ENCODE measurements at places on chromosomes 13 and 19.

GRCh38 chr13:90502153-90502552, 845.3 kb upstream of the MIR17HG start:
- no peak for DNase-seq

- no peak for DNase-seq
Observed at GRCh38 chr19:18708452-18709231, 25.2 kb downstream of the CRTC1 start.

DNA sequence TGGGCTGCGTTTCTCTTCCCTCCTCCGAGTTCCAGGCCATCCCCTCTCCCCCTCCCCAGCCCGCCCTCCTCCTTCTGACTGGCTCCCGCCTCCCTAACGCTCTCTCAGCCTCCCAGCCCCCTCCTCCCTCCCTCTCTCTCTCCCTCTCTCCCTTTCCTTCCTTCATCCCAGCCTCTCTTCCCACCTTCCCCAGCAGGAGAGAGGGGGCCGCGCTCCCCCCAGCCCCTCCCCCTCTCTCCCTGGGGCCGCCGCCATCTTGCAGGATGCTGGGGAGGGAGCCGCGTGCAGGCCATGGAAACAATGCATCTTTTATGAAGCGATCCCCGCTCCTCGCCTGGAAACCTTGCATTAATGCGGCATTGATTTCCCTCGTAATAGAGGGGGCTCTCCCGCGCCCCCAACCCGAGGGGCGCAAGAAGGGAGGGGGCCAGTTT, 42.6 kb upstream of the ADGRL1 start:
- DNase-seq: peak; percentile 13

DNA sequence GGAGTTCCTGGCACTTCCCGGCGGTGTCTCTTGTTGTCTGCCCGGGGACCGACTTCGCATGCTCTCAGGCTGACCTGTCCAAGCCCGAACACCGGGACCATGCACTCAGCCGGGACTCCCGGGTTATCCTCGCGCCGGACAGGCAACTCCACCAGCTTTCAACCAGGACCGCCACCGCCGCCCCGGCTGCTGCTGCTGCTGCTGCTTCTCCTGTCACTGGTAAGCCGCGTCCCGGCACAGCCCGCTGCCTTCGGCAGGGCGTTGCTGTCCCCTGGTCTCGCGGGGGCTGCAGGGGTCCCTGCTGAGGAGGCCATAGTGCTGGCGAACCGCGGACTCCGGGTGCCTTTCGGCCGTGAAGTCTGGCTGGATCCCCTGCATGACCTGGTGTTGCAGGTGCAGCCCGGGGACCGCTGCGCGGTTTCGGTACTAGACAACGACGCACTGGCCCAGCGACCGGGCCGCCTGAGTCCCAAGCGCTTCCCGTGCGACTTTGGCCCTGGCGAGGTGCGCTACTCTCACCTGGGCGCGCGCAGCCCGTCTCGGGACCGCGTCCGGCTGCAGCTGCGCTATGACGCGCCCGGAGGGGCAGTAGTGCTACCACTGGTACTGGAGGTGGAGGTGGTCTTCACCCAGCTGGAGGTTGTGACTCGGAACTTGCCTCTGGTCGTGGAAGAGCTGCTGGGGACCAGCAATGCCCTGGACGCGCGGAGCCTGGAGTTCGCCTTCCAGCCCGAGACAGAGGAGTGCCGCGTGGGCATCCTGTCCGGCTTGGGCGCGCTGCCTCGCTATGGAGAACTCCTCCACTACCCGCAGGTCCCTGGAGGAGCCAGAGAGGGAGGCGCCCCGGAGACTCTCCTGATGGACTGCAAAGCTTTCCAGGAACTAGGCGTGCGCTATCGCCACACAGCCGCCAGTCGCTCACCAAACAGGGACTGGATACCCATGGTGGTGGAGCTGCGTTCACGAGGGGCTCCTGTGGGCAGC, 661 bp downstream of the FREM2 start:
- no peak for DNase-seq

DNA sequence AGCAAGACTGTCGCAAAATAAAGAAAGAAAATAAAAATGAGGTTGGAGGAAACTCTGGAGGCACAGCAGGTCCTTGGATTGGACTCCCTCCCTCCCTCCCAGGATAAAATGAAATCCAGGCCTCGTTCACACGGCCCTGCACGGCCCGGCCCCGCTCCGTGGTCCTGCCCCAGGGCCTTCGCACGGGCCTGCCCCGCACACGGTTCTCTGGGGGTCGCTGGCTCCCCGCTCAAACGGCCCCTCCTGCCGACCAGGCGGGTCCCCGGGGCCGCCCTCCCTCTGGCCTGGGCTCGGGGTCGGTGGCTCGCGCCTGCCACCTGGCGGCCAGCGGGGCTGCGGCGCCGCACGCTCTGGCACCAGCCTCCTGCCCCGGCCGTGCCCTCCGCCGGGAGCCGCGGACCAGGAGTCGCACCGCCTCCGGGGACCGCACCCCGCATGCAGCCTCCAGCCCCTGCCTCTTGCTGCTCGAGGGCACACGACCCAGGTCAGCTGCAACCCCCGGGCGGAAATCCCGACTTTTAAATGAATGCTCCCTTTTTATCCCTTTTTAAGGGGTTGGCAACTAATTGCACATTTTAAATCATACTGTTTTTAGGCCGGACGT, 1.5 kb upstream of the WDR18 start:
- peak; percentile 39 for DNase-seq

DNA sequence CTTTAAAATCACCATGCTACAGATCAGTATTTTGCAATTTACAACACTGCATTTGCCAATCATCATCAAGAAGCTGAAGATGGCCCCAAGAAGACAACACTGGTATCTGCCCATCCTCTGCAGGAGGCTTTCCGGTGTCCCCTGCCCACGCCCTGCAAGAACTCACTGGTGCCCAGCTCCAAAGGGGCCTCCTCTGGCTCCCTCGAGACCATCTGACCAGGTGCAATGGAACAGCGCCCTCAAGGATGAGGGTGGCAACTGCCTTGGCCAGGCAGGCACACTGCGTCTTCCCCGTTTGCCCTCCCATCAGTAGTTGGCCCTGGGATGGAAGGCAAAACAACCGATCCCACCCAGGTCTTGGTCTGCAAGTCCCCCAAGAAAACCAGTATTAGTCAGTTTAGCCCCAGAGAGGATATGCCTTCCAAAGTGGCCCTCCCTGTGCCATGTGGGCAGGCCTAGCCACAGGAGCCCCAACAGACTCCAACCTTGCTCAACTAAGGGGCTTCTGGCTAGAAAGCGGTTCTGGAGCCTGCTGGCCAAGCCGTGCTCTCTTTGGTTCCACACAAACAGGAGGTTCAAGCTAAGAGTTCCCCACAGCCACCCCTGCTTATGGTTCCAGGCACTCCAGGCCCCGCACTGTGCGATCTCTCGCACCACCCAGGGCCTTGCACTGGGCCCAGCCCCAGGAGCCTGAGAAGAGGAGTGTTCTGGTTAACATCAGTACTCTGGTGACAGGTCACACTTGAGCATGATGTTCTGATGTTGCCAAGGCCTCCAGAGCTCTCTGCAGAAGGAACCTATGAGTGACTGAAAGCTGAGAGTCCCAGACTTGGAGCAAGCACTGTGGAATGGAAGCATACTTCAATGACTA, 4.7 kb downstream of the PCID2 start:
- DNase-seq: no peak

GRCh38 chr19:44113784-44114390, 688 bp downstream of the ZNF225 start:
- no peak for DNase-seq

GRCh38 chr19:46341937-46342336, 5.0 kb upstream of the PPP5C start:
- DNase-seq: no peak

DNA sequence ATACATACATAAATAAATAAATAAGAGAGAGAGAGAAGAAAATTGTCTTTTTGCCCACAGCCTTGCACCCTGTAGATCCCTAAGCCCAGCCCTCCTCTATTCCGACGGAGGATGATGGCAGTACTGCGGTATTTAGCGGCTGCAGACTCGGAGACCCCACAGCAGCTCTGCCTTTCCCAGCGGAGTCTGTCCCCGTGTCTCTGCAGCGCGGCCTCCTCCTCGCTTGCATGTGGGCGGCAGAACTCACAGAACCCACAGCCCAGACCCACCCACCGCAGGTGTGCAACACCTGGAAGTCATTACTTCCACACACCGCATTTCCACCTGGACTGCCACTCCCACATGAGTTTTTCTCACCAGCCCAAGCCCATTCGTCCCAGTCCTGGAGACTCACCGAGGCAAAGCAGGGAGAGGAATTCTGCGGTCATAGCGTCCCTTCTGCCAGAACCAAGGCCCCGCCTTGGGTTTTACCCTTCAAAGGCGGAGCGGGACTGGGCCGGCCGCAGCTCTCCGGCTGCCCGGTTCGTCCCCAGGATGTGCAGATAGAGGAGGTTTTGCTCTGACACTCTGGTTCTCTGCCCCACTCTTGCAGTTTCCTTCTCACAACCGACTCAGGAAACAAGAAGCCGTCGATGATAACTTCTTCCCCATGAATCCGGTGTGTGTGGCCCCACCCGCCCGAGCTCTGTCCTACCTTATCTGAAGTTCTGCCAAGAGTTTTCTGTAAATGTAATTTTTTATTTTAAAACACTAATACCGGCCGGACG, at the start of gene VSTM1:
VSTM1 (minus strand) TSS at position 548 of the 767 bp plus-strand sequence; CDS start at position 428, 120 bp downstream.
- DNase-seq: no peak

DNA sequence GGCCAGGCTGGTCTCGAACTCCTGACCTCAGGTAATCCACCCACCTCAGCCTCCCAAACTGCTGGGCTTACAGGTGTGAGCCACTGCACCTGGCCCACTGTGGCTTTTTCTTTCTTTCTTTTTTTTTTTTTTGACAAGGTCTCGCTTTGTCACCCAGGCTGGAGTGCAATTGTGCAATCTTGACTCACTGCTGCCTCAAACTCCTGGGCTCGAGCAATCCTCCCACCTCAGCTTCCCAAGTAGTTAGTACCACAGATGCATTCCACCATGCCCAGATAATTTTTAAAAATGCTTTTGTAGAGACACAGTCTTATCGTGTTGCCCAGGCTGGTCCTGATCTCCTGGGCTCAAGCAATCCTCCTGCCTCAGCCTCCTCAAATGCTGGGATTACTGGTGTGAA, 12.1 kb upstream of the FCGBP start:
- no peak for DNase-seq

GRCh38 chr13:39688699-39689405, 33.4 kb downstream of the COG6 start:
- peak; percentile 12 for DNase-seq

GRCh38 chr19:2973229-2973628, 4.1 kb upstream of the TLE6 start:
- DNase-seq: no peak

DNA sequence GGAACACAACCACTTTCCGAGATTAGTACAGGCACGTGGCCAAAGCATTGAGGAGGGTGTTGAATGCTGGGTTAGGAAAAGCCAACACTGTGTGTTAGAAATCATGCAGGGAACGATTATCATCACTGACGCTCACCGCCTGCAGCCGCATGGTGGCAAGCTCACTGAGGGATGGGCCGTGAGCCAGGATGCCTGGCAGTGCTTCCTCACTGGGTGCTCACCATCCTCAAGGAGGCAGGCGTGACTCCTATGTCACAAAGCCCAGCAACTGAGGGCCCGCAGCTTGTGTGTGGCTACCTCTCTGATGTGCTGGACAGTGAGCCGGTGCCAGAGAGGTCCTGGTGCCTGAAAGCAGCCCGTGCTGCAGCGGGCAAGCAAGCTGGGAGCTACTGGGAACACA, 30.4 kb upstream of the TIMM44 start:
- no peak for DNase-seq

GRCh38 chr13:102913914-102914313, 68.1 kb downstream of the ERCC5 start:
- peak; percentile 51 for DNase-seq

GRCh38 chr13:107374038-107374437, 806.1 kb upstream of the ARGLU1 start:
- no peak for DNase-seq

DNA sequence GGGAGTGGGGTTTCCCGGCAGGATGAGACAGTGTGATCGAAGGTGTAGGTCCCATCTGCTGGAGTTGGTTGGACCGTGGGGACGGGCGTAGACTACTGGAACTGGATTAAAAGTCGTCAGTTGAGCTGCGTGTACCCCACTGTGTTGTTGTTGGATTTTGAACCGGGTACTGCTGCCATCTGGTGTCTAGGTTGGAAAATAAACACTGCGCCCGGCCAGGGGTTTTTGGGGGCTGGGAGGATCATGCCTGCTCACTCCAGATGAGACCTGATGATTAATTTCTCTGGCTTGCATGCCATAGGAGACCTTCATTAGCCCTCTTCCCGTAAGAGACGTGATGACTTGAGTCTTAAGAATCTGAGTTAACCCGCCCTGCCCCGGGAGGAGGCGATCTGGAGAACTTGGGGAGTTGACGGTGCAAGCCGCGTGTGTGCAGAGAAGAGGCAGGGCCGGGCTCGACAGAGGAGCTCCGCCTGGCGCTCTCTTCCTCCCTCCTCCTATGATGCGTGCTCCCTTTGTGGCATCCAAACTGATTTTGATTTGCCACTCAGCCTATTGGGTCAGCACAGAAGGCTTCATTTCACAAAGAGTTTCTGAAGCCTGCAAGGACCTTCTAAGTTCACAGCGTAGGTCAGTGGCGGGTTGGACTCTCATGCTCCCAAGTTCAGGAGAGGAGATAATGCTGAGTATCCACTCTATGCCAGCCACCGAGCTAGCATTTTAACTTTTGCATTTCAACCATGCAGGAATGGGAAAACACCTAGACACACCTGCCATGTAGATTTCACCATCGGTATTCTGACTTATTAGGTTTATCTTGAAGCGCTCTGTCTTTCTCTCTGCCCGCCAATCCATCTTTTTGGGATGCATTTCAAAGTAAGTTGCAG, 2.7 kb downstream of the UHRF1 start:
- DNase-seq: peak; percentile 100

DNA sequence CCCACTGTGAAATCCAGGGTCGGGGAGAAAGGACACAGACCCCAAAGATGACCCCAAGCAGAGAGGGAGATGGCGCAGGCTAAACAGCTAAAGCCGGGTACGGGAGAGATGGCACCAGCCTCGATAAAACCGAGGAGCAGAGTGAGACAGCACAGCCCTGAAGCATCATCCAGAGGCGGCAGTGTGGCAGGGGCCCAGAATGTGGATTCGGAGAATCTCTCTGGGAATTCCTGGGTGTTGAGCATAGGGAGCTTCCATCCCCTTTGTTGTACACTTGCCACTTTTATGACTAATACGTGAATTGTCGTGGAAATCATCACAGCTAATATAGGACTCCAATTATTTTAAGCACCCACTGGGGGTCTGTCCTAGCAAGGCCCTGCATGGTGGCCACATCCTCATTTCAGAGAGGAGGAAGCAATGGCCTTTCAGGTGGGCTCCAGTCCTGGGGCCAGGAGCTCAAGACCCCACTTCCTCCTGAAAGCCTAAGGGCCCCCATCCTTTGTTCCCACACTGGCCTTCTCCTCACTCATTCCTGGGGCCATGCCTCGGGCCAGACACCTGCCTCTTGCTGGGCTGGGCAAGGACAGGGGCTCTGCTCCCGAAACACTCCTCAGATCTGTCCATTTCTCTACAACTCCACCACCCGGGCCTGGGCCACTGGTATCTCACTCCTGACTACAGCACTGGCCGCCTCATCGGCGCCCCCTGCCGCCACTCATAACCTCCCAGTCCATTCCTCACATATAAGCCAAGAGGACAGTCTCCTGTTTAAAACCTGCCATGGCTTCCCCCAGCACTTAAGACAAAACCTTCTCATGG, 29.3 kb upstream of the ATP1A3 start:
- peak; percentile 56 for DNase-seq

GRCh38 chr19:39172700-39173501, 23.9 kb upstream of the NCCRP1 start:
- no peak for DNase-seq

- peak; percentile 78 for DNase-seq
Observed at GRCh38 chr19:41324921-41325639, 15.1 kb downstream of the CCDC97 start.

GRCh38 chr13:75432045-75432444, 49.9 kb downstream of the TBC1D4 start:
- DNase-seq: peak; percentile 59

- DNase-seq: peak; percentile 44
Observed at GRCh38 chr19:6271251-6271650, 8.5 kb downstream of the MLLT1 start.

- peak; percentile 84 for DNase-seq
Observed at GRCh38 chr13:23447927-23448326, 14.4 kb upstream of the SACS start.
